Colonic mucosa (tissue), 4 donors: ENCODE measurements at places on chromosomes 2 and 18. TPM values are rescaled to one million over a fixed set of nuclear protein-coding genes. Genes with fewer than 3 reads are reported as not detected.

DNA sequence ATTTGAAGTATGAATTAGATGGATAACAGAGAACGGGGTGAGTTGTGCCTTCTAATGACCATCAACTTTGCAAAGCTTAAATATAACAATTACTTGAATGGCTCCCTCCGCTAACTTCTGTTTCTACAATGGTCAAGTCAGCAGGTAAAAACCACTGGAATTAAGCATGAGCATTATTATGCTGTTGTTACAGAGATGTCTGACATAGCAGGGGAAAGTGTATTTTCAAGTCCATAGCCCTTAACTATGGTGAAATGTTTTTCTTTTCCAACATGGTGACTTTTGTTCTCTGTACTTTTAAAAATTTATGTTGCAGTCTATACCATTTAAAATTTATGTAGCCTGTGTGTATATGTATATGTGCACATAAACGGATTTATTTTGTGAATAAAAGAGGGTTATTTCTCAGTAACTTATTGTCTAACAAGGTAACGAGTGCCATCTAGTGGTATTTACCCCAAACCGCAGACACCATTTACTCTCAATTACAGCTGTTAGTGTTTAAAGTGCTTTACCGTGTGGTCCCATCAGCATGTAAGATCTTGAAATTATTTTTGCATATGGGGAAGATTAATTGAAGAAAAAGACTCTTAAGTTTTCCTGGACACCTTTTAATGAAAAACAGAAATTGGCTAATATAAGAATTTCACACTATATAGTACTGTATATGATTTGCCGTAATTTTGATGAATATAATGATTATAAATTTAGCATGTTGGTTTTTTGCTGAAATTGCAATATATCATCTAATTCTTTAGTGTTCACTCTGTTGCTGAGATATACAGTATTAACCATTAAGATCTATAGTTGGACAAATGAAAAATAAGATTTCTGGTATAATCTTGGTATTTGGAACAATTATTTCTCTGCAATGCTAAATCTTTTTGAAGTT is 78.2 kb downstream of the UBE2E3 start:
- H3K27ac ChIP-seq = no peak overlapping the region
- no peaks in the 10 kb centered on the region for H3K36me3 ChIP-seq
- DNase-seq = peak; percentile 40
- H3K4me3 ChIP-seq = no peak overlapping the region

GRCh38 chr2:36511858-36512603 is 85.9 kb downstream of the FEZ2 start:
- DNase-seq = no peak
- H3K27me3 ChIP-seq = no peaks in the 10 kb centered on the region
- no peaks in the 10 kb centered on the region for H3K4me1 ChIP-seq
- peaks cover 20% of the 10 kb centered on the region for H3K36me3 ChIP-seq
- no peak overlapping the region for H3K27ac ChIP-seq

DNA sequence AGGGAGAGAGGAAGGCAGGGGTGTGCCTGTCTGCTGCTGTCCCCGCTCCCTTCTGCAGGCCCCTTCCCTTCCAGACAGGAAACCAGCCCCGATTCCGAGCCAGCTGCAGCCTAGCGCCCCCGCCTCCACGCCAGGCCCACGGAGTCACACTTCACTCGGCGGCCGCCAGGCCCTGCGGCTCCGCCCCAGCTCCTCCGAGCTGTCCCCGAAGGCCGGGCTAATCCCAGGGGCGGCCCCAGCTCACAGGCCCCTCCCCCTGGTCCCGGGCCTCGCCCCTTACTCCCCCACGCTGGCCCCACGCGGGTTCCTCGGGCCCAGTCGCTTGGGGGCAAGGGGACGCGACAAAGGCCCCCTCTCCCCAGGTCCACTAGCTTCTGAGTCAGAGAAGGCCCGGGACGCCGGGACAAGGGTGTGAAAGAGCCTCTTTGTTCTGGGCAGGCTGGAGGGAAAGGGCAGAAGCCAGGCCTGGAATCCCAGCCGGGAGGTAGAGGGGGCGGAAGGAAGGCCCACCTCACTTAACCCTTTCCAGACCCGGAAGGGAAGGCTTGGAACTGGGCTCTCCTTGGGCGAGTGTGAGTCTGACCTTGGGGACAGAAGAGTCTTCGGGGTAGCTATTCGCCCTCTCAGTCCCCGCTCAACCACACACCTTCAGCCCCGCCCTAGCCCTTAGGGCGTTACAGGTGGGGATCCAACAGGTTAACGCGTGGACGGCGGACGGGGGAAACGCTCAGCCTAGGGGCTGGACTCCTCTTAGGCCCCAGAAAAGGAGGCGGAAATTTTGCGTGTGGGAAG is 1.2 kb downstream of the RTKN start:
- peak overlapping the region; percentile 90 for H3K27ac ChIP-seq
- H3K4me1 ChIP-seq = peaks cover 5% of the 10 kb centered on the region
- peak overlapping the region; percentile 46 for H3K4me3 ChIP-seq
- H3K27me3 ChIP-seq = no peaks in the 10 kb centered on the region

DNA sequence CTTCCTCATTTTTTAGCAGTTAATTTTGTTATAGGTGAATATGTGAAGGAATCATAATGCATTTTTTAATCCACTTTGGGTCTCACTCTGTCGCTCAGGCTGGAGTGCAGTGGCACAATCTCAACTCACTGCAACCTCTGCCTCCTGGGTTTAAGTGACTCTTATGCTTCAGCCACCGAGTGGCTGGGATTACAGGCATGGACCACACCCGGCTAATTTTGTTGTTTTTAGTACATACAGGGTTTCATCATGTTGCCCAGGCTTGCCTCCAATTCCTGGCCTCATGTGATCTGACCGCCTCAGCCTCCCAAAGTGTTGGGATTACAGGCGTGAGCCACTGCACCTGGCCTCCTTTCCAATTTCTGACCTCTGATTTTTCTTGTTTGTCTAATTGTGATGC is 17.7 kb downstream of the SCYGR5 start:
- no peaks in the 10 kb centered on the region for H3K4me1 ChIP-seq
- no peak for DNase-seq

DNA sequence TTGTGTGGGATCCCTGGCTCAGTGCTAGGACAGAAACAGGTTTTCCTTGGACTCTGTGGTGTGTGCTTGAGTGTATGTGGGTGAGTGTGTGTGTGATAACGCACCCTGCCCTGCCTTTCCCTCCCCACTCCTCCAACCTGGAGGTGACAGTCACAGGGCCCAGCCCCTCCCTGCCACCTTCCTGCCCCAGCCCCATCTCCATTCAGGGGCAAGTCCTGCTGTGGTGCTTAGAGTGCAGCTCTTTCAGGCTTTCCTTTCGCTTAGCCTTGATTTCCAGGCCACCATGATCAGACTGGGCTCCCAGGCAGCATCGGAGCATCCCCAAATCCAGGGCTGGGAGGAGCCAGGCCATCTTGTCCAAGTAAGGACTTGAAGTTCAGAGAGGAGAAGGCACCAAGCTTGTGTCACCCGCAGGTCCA is 185.2 kb downstream of the ZFP36L2 start:
- no peak overlapping the region for H3K4me3 ChIP-seq
- no peaks in the 10 kb centered on the region for H3K27me3 ChIP-seq
- no peak for DNase-seq
- H3K36me3 ChIP-seq = no peaks in the 10 kb centered on the region
- no peak overlapping the region for H3K27ac ChIP-seq

- no peaks in the 10 kb centered on the region for H3K4me1 ChIP-seq
- H3K27me3 ChIP-seq = no peaks in the 10 kb centered on the region
- H3K4me3 ChIP-seq = no peak overlapping the region
- peaks cover 4% of the 10 kb centered on the region for H3K36me3 ChIP-seq
- DNase-seq = no peak
Observed at GRCh38 chr18:46213295-46213694, 109.1 kb downstream of the HAUS1 start.

The SLC23A3 gene
- total RNA-seq = 4.7 TPM

The HAAO gene
- 17.8 TPM for total RNA-seq

The HNMT gene
- 62.2 TPM for total RNA-seq

The SH3BP4 gene
- 29.1 TPM for total RNA-seq
